ENCODE measurements at places on chromosomes 2 and 18.

- no peak for DNase-seq
Measured at GRCh38 chr18:74213429-74213828, 65.1 kb downstream of the TIMM21 start.

- peak; percentile 71 for DNase-seq
Measured at GRCh38 chr18:57561728-57562423, 24.6 kb downstream of the FECH start.

- DNase-seq, result no peak
Measured at GRCh38 chr2:203532957-203533658, 2.0 kb downstream of the RAPH1 start.

DNA sequence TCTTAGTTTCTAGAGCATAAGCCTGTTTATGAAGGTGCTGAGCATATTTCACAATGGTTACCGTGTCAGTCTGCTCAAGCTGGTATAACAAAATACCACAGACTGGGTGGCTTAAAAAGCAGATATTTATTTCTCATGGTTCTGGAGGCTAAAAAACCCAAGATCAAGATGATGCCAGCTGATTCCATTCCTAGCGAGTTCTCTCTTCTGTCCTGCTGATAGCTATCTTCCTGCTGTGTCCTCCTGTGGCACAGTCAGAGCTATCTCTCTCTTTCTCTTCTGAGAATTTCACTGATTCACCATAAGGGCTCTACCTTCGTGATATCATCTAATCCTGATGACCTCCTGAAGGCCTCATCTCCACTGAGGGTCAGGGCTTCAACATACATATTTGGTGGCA is 273.0 kb downstream of the CDH2 start:
- DNase-seq, result no peak

DNA sequence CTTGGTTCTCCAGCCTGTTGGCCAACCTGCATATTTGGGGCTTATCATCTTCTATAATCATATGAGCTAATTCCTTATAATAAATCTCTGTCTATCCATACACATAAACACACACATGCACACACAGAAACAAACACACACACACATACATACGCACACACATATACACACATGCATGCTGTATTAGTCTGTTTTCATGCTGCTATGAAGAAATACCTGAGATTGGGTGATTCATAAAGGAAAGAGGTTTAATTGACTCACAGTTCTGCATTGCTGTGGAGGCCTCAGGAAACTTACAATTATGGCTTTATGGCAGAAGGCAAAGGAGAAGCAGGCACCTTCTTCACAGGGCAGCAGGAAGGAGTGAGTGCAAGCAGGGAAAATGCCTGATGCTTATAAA is 707.4 kb upstream of the CDH2 start:
- no peak for DNase-seq

- DNase-seq, result no peak
Measured at GRCh38 chr2:200736646-200737274, 75.0 kb upstream of the BZW1 start.

DNA sequence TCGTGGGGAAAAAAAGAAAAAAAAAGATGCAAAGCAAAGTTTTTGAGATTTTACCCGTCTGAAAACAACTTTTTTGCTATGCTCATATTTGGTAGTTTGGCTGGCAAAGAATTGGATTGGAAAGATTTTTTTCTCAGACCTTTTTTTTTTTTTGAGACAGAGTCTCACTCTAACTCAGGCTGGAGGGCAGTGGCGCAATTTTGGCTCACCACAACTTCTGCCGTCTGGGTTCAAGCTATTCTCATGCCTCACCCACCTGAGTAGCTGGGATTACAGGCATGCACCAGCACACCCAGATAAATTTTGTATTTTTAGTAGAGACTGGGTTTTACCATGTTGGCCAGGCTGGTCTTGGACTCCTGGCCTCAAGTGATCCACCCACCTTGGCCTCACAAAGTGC is 56.3 kb upstream of the TANC1 start:
- DNase-seq, result no peak

- DNase-seq, result peak; percentile 68
Measured at GRCh38 chr2:180621941-180622918, 358.2 kb upstream of the UBE2E3 start.

DNA sequence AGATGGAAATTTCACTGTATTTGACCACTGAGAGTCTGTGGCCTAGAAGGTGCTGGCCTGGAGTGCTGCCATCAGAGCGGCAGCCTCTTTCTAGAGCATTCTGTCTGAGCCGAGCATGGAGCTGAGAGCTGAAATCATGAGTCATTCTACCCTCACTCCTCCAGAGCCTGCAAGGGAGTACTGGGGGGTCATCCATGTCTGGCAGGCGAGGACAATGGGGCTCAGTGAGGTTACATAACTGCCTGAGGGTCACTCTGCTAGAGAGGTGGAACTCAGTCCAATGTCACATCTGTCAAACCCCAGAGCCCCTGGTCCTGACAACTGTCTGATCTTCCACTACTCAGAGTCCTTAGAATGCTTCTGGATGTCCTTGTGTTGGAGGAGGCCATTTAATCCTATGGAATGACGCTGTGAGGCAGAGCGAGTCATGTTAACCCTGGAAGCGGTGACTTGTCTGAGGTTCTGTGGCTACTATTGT is 65.3 kb downstream of the HAUS1 start:
- no peak for DNase-seq

GRCh38 chr2:197835293-197835692 is 30.9 kb downstream of the PLCL1 start:
- no peak for DNase-seq

GRCh38 chr18:39945076-39945475 is 2010.0 kb upstream of the PIK3C3 start:
- no peak for DNase-seq

DNA sequence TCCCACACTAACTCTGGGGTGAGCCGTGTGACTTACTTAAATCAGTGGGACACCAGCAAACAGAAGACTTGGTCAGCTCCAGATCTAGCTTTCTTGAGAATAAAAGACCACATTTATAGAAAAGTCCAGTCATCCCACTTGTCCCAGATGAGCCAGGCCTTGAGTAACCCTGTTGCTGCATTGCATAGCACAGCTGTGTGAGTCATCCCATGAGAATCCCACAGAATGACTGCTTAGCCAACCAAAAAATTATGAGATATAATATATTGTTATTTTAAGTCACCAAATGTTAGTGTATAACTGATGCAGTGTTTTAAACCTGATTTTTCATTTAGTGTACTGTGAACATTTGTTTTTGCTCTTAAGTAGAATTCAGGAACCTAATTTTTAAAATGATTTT is 94.2 kb upstream of the FSHR start:
- no peak for DNase-seq

DNA sequence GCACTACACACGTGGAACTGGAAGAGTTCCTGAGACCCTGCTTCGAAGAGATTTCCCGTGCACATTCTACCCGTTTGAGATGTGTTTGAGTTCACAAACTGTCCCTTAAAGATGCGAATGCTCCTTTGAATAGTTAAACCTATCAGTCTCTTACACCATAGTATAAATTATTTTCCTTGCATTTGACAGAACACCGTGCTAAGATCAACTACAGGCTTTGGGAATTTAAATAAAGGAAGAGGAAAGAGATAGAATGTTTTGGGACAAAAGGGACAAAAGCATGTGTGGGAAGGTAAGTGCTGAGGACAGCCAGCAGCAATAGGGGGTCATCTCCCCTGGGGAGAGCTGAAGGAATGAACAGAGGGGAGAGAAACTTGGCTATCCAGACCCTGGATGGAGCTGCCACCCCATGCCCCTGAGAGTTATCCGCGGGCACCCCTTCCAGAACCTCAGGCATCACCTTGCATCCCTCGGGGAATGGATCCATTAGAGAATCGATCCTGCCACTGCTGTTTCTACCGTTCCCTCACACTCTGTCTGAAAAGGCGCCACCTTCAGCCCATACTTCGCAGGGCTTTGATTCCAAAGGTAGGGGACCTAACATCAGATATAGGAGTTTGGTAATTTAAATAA is 888 bp upstream of the ADCY3 start:
- DNase-seq, result peak; percentile 8

- DNase-seq, result no peak
Measured at GRCh38 chr2:139367416-139367815, 587.2 kb upstream of the NXPH2 start.

DNA sequence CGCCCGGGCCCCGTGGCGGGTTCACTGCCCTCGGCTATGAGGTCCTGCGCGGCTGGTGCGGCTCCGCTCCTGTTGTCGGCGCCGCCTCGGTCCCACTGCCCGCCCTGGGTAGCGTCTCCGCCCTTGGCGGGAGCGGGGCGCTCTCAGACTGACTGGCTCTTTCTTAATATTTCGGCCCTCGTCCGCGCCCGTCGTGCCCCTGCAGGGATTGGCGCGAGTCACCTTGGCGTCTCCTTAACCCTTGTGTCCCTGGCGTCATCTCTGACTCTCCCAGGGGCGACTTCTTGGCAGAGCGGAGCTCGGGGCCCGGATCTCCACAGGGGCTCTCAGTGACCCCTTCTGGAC is 1.3 kb downstream of the PTMA start:
- DNase-seq, result peak; percentile 22

DNA sequence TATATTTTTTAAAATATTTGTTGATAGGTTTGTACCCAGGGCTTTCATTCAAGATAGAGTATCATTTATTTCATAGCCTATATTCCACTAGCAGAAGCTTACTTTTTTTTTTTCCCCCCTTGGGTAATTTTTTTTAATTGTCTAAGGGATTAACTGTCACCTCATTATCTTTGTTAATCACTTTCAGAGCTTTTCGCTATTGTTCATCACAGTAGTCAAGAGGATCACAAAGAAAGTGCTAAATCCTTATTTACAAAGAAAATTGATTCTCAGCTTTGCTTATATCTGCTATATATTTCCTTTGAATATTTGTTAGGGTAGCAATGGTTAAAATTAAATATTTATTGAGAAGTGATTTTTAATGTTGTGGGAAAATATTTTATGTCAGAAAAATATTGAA is 59.0 kb downstream of the CAMKMT start:
- DNase-seq, result no peak

DNA sequence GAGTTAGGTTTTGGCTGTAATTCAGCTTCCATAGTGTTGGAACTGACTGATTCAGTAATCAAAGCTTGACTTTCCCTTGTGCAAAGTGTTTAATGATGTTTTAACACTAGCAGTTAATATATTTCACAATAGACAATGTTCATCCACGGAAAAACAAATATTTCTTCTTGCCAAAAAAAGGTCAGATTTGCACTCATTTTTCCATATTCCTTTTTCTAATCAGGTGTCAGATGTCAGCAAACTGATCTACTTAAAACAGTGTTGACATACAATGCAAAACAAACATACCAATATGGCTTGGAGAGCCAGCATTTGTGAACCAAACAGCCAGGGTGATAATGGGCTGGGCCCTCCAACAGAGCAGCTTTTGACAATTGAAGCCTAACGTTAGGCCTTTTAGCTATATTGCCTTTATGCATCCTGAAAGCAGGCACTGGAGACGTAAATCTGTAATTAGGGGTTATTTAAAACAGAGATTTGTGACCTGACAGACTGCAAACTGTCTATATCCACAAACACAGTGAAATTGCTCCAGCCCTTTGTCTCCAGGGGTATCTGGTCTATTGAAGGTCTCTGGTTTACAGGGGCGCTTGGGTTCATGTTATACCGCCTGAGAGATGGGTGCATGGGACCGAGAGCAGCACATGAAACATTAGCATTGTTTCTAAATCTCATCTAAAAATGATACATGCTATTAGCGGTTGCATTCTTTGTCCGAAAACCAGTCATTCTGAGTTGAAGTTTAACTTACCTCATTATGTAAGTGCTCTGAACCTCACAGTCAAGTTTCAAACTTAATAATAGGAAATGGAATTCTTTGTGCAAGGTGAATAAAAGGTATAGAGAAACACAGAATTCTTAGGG is 7.1 kb upstream of the CDCA7 start:
- DNase-seq, result peak; percentile 69

DNA sequence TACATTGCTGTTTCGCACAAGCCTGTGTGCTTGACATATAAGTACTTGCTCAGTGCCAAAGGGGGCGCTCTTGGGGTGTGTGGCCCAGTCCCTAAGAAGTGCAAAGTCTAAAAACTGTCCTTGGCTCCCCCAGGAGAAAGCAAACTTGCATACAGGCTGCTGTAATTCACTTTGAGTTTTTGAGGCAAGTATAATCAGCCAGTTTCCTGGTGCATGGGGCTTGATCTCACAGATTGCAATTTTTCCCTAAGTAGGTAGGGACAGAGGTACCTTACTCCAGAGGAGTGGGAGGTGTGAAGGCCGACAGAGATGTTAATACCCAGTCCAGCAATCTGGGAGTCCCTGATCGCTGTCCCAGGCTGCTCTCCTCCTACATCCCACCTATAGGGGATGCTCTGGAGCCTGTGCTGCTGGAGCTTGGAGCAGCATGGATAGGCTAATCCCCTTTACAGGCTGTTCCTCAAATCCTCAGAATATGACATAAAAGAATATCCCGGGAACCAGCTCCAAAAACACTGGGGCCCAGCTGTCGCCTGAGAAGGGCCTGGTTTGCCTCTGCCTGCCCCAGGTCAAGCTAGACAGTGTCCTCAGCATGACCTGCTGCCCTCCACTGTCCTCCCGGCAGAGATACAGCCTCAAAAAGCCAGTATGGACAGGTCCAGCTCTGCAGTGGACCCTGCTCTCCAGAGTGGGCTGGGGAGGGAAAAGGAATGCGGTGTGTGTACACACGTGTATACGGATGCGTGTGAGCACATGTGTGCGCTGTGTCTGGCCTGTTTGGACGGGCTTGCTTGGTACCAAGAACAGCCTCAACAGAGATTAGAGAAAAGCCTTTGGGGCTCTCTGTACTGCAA is 136.5 kb upstream of the HAAO start:
- no peak for DNase-seq

- no peak for DNase-seq
Measured at GRCh38 chr2:177241711-177242120, 22.8 kb downstream of the NFE2L2 start.

DNA sequence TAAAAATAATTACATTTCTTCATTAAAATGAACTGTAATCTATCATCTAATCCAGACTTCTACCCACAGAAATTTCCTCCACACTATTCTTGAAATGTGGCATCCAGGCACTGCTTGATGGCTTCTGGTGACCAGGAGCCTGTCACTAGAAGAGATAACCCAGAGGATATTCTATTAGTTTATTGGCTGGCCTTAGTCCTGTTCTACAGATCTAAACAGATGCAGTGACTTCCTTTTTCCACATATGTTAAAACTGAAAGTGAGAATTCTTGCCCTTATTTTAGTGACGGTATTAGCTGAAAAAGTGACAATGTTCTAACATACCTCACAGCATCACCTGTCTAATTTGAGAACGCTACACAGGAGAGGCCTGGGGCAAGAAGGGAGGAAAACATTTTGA is 775.4 kb downstream of the TSN start:
- no peak for DNase-seq

- peak; percentile 28 for DNase-seq
Measured at GRCh38 chr2:29295845-29296244, 180.6 kb downstream of the CLIP4 start.

GRCh38 chr2:147275943-147276342 is 568.9 kb upstream of the ACVR2A start:
- DNase-seq, result no peak

DNA sequence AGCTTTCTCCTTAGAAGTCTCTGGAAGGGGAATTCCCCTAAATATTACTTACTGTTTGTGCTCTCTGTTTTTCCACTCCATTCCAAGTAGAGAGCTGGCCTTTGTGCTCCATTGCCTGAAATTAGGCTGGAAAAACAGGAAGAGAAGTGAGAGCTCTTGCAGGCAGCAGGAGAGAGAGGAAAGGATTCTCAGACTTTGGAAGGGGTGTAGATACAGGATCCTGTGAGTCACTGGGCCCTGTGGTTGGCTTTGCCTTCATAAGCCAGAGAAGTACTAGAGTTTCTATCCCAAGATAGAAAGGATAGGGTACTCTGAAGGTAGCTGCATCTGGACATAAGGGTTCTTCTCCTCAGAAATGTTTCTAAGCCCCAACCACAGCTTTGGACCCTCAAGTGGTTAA is 188.9 kb downstream of the CMPK2 start:
- no peak for DNase-seq
